ENCODE measurements at places on chromosomes 7 and 10.

GRCh38 chr7:16345979-16346958, 75.1 kb downstream of the CRPPA start:
- no peak for DNase-seq

- DNase-seq: no peak
These were observed 213.3 kb upstream of the FZD8 start for GRCh38 chr10:35855155-35855947.

DNA sequence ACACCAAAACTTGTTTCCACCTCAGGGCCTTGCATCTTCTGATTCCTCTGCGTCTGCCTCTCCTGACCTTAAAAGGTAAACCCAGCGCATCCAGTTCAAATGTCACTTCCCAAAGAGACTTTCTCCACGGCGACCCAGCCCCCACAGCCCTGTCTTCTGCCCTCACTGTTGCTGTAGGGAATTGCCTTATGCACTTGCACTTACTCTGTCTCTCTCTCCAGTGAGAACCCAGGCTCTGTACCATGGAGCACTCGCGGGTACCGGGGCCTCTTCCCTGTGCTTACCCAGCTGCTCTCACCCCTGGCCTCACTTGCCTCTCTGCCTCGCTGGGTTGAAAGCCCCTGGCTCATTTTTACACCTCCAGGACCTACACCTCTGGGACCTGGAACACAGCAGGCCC, 48.4 kb downstream of the AOC1 start:
- DNase-seq: no peak

GRCh38 chr10:36362257-36362656, 720.2 kb upstream of the FZD8 start:
- DNase-seq: no peak

GRCh38 chr10:43411536-43411935, 2.5 kb upstream of the HNRNPF start:
- no peak for DNase-seq

DNA sequence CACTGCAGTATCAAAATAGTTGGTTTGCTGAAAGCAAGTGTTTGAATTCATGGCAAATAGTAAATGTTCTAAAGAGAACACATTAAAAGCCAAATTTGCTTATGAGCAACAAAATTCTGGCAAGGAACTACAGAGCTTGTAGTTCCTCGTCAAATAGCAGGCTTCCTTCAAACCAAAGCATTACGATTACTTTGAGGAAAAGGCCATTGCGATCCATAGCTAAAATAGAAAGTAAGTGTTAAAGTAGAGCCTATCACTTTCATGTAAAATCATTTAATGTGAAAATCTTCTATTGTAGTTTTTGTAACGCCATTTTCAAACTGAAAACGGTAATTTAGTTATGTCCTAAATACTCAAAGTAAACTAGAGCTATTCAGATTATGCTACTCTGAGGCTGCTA, 20.1 kb downstream of the CACNA2D1 start:
- no peak for DNase-seq

DNA sequence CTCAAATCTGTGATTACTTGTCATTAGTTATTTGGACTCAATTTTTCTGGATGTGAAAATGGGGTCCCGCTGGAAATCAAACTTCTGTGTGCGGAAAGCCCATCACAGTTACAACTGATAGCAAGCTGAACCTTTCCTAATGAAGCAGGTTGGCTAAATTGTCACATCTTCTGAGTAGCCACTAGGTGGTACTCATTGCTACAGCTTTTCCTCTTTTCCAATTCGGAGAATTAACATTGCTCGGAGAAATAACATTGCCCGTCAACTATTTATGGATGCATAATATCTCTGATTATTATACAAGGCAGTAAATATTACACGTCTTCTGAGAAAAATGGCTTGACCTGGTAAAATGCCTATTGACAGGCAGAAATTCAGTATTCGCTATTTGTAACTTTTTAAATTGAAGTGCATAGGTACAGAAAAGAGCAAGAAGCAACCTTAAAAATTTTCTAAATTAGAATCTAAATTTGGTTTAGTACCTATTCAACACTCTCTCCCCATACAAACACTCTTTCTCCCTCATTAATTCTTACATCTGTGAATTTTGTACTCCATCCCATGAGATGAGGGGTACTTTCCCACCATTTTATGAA, 17.3 kb upstream of the BLOC1S2 start:
- DNase-seq: no peak

DNA sequence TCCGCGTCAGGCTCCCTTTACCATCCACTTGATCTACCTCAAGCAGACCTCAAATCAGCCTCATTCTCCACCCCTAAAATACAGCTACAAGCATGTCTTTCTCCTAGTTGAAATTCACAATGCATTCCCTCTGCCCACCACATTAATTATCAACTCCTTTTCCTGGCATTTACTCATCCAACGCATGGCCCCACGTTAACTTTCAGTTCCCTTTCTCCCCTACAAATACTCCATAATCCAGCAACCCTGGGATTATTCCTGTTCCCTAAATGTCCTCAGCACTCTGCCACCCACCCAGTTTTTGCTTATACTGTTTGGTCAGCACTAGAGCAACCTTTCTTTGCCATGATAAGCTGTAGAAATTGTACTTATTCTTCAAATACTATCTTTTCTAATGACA, 5.7 kb upstream of the VIM start:
- DNase-seq: no peak

DNA sequence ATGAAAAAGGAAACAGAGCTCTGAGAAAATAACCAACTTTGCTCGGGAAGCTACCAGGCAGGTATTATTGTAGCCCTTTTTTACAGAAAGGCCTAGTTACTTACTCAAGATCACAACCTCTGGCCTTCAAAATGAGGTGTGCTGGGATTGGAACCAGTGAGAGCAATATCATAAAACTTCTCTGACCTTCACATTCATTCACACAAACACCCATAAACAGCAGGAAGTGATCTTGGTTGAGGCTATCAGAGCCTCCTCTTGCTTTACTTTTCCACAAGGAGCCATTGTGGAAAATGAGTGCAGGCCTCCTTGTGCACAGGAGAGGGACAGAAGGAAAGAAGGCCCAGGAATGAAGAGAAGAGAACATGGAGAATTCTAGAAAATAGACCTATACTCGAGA, 204.5 kb upstream of the NPVF start:
- no peak for DNase-seq

DNA sequence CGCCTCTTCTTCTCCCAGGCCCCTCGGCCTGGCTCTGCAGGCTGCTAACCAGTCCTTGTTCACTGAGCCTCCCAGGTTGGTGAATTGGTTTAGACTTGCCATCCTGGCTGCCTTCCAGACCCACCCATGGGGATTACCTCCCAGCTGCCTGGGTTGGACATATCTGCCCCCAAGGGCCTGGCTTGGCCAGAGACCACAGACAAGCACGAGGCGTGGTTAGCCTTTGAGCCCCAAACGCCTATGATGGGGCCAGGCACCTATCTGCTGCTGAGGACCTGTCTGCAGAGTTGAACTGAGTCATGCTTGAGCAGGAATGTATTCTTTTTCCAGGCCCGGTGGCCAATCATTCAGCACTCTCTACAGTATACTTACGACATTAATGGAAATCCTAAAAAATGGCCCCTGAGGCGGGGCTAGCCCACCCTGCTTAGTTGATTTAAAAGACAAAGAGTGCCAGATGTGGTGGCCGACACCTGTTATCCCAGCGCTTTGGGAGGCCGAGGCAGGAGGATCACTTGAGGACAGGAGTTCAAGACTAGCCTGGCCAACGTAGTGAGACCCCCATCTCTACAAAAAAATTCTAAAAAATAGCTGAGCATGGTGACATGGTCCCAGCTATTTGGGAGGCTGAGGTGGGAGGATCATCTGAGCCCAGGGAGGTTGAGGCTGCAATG, 361.5 kb downstream of the FRMD4A start:
- DNase-seq: no peak

DNA sequence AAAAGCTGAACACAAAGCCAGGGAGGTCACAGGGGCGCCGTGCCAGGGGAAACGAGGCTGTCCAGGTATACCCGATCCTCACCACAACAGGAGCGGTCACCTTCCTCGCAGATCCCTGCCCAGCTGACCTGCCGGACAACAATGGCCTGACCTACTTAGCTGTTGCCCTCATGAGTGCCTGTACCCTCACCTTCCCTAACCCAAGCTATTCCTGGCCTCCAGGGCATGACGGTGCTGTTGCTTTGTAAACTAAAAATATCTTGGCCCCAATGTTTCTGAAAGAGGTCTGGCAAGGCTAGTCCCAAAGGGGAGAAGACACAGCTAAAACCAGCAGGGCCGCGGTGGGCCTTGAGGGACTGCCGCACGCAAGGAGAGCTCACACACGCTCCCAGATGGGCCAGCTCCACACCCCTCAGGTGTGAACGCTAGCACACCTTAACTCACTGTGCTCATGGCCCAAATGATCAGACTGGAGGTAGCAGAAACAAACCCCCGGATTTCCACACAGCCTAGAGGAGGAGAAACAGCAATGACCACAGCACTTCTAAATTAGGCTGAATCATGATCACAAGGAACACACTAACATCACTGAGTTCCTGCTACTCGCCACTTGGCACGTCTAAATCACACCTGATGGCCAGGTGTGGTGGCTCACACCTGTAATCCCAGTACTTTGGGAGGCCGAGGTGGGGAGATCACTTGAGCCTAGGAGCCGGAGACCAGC, 66.3 kb upstream of the CYTH3 start:
- DNase-seq: no peak

DNA sequence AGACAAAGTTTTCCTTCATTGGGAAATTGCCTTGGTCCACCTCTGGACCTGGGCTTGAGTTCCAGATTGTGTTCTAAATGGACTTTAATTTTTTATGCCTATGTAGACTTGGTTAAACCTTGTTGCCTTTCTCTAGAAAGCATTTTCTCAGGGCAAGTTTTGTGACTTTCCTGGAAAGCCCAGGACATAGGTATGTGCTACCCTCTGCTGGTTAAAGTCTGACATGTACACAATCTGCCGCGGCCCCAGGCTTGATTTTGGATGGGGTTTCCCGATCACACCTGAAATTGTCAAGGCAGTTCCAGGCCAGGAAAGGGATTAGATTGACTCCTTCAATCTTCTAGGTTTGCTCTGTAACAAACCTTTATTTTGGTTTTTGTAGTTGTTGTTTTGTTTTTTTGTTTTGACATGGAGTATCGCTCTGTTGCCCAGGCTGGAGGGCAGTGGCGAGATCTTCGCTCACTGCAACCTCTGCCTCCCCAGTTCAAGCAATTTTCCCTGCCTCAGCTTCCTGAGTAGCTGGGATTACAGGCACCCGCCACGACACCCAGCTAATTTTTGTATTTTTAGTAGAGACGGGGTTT, 14.1 kb upstream of the AKR1B10 start:
- peak; percentile 58 for DNase-seq

- peak; percentile 95 for DNase-seq
These were observed at the start of the genes CNPY4 and TAF6 for GRCh38 chr7:100119072-100119969. Gene CNPY4 (plus strand): TSS chr7:100119634. CDS start chr7:100119745, 111 bp downstream. Gene TAF6 (minus strand): TSS chr7:100119358. CDS start chr7:100114209, 5,149 bp downstream.

- no peak for DNase-seq
These were observed 208.6 kb upstream of the NPY start for GRCh38 chr7:24075426-24075810.

DNA sequence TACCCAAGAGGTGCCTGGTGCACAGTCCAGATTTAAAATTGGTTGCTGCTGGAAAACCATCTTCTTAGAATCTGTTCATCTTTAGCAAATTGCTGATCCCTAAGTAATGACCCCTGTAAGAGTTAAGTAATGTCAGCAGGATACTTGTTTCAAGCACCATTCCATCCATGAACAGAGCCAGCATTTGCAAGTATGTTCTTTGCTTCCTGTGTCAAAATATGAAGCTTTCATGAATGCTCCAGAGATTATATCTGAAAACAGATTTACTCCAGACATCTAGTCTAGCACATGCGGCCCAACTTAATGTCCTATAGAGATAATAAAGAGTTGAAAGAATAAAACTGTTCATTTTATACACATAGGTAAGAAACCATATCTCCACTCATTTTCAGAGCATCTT, 98.7 kb upstream of the ZNF438 start:
- no peak for DNase-seq

DNA sequence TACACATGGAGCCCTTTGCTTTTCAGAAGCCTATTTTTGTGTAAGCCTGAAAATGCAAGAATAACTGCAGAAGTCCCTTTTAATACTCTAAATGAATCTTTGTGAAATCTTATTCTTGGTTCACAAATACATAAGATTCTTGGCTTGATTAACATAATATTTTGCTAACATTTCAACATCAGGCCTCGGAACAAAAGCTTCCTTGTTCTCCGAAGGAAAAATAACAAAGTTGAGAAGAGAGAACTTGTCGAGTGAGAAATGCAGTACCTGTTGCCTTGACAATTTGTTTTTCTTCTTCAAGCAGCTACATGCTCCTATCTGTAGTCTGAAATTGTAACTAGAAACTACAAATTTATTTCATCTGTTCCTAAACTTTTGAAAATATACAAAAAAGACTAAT, 8.5 kb downstream of the NT5C2 start:
- no peak for DNase-seq

Measured in H9 (cell line).